ENCODE measurements at places on chromosomes 2 and 18.

- DNase-seq = no peak
Observed at GRCh38 chr2:218125626-218126080, at the start of gene CXCR2. TSS of gene CXCR2 (plus strand) at chr2:218126028. CDS start at chr2:218134802, 8,774 bp downstream.

DNA sequence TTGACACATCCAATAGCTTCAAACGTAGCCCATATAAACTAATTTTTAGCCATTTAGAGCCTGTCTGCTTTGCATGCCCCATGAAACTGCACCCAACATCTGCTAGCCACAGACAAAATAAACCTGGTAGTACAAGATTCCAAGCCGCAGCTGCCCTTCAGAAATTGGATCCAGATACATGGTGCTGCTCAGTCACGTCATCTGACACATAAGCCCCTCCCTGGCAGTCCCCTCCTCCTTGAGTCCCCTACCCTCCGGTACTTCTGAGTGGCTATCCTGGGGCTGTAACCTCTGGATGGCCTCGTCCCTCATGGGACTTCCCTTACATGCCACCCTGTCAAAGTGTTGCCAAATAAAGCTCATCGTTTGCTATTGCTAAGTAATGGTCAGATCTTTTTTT is 33.8 kb downstream of the PROC start:
- no peak for DNase-seq

DNA sequence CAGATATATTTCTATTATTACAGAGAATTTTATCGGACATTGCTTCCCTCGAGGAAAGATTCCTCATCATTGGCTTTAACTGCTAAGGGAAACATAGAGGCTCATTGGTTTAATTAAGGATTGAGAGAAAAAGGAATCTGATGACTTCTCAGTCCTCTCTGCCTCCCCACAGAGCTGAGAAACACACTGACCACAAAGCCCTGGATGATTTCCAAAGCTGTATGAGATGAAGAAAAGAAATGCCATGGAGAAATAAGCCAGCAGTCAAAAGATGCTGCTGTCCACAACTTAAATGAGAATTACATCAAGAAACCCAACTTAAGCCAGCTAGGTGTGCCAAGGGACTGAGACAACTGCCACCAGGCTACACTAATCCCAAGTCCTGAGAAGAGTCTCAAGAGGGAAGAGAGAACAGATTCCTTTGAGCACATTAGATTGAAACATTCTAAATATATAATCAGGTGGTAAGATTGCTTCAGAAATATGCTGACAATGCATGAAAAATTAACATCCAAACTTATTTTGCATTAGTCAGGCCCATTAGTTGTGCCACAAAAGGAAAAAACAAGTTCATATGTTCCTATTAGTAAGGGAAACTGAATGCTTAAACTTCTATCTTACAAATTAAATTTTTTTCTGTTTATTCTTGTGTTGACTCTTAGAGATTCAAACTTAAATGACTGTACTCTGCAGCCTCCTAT is 308.1 kb upstream of the CYRIA start:
- DNase-seq = no peak

- DNase-seq = no peak
Observed at GRCh38 chr2:222715742-222716141, 44.3 kb downstream of the MOGAT1 start.

GRCh38 chr18:31680433-31680811 is 4.0 kb downstream of the B4GALT6 start:
- DNase-seq = no peak

GRCh38 chr2:227865291-227865690 is 6.1 kb upstream of the DAW1 start:
- no peak for DNase-seq

GRCh38 chr2:41720331-41721251 is 327.2 kb upstream of the PKDCC start:
- DNase-seq = no peak

DNA sequence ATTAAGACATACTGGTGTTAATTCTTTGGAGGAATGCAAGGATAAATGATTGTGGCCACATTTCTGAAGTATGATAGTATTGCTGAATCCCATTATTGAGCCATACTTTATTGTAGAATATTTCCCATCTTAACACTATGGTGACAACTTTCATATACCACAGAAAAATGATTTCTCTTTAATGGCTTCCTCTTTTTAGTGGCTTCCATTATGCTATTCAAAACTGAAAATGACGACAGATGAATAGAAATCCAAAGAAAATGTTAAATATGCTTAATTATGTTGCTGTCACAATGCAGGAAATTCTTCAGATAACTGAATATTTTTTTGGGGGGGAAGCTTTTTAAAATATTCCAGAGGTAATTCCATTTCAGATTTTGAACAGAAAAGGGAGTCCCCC is 88.9 kb upstream of the TMEM200C start:
- no peak for DNase-seq

- DNase-seq = no peak
Observed at GRCh38 chr2:94956797-94957391, 68.6 kb upstream of the MAL start.

GRCh38 chr2:227724394-227725039 is at the start of gene SCYGR6:
TSS of gene SCYGR6 (minus strand) at chr2:227724757. CDS start at chr2:227724757, 0 bp downstream.
- no peak for DNase-seq

GRCh38 chr18:64872710-64873458 is 724.0 kb upstream of the LINC00305 start:
- no peak for DNase-seq

DNA sequence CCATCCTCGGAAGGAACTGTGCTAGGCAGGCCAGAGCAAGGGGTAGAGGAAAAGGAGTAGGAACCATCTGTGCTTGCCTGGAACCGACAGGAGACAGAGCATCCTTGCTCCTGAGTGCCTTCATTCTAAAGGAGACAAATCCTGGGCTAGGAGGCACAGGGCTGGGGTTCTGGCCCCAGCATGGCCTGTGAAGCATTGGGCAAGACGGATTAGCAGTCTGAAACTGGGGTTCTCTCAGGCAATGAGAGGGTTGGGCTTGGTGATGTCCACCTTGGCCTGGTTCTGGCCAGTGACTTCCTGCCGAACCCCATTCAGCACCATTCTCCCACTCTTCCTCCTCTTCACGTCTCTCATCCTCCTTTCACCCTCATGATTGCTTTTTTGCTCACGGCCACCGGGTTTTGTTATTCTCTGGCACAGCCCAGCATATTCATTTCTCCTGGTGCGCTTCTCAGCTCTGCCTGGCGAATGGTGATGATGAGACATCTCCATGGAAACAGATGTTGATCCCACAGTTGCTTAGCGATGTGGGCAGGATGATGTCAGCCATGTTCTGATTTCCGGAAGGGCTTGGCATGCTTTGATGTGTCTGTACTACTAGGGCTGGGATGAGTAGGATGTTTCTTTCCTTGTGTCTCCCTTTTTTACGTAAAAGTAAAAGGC is 127.7 kb downstream of the CAPN13 start:
- DNase-seq = no peak

GRCh38 chr2:216671081-216671411 is 24.3 kb downstream of the IGFBP5 start:
- DNase-seq = no peak

DNA sequence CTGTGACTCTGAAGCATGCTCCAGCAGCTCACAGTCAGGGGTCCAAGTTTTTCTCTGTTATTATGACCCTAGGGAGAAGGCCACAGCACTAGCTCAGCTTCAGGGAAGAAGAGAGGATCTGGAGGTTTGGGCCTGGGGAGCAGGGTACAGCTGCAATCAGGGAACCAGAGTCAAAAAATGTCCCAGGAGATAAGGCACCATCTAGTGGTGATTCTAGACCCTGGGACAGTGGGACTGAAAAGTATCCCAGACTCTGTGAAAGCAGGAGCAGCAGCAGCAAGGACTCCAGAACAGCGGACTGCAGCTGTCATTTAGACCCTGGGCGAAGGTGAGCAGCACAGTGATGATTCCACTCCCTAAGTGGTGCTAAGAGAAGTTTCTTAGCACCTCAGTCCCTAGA is 278.4 kb upstream of the DDX18 start:
- DNase-seq = no peak

DNA sequence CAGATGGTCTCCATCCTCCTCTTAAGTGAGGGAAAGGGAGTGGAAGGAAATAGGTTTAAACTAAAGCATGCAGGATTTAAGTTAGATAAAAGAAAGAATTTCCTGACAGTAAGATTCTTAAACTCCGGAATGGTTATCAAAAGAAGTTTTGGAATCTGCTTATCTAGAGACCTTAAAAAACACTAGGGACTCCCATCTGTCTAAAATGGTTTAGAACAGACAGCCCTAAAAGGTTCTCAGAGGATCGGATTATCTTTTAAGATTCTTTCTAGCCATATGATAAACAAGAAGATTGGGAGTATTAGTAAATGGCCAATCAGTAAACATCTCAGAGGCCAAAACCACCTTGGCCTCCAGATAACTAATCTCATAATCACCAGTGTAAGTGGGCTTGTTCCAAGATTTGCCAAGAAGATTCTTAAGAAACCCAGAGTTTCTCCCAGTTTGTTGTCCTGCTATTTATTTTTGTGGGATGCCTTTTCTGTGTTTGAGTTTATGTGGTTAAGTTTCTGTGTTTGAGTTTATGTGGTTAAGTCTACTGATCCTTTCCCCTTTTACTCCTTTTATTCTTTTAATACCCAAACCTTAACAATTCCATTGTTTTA is 314.9 kb upstream of the NRP2 start:
- no peak for DNase-seq

DNA sequence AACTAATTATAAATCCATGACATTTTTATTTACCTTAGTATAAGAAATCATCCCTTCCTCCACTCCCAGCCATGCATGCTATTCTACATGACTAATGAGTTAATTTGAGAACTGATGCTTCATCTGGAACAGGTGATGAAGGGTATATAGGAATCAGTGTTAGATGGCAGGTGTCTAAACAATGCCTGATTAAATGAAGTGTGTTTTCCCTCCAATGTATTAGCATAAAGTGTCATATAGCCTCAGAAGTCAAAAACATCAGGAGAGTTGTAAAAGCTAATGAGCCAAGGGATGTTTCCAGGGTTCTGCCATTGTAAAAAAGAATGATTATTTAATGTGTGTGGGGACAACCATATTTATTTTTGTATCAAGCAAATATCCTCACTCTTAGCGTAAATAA is 913.8 kb downstream of the DCC start:
- DNase-seq = no peak

DNA sequence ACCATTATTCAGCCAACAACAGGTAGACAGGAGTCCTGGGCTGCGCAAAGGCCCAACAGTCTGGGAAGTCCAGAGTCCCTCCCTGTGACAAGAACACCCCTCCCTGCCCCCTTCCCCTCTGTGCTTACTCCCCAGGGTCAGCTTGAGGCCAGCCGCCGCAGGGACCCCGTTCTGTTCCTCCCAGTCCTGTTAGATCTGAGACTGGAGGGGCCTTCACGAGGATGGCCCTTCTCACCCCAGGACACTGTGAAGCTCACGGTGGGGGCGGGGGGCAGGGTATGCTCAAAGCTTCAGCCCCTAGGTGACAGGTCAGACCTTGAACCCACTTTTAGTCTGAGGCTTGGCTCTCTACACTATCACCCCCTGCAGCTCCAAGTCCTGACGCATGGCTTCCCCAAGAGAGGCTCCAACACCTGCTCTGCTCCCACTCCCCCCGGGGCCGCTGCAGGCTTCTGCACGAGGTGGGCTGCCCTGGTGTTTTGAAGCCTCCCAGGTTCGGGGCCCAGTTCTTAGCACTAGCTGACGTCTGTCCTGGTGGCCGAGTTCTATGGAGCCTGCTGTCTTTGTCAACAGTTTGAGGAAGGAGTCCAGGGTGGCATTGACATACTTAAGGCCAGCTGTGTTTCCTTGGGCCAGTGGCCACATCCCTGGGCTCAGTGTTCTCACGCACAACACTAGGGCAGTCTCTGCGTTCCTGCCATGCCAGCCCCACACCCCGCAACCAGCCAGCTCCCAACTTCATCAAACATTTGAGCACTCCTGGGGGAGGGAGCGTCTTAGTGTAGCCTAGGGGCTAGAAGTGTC is 37.2 kb upstream of the HPCAL1 start:
- no peak for DNase-seq

DNA sequence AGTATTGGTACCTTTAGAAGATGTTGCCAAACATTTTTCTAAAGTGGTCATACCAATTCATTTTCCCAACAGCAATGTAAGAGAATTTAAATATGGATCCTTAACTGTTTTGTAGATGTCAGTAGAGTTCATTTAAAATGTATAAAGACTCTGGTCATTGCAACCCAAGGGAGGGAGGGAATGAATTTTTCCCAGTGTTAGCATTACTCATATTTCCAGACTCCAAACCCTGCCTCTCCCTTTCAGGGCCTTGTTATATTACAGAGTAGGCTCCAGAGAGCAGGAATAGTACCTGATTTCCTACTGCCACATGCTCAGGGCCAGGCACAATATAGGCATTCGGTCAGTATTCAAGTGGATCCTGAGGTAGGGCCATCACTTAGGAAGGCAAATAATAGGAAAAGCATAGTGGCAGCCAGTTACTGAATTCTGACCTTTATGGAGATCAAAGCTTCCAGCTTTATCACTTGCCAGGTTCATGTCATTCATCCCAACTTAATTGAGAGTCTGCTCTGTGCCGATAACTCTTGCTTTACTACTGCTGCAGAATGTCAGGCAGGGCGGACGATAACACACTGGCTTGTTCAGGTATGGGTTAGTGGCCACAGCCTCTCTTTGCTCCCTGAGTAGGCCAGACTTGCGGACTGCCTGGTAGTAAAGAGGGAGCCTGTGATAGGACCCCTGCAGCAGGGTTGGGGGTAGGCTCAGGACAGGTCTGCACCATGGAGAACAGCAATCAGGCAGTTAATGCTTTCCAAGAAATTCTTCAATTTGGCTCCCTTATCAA is 75.3 kb downstream of the OSBPL6 start:
- no peak for DNase-seq

DNA sequence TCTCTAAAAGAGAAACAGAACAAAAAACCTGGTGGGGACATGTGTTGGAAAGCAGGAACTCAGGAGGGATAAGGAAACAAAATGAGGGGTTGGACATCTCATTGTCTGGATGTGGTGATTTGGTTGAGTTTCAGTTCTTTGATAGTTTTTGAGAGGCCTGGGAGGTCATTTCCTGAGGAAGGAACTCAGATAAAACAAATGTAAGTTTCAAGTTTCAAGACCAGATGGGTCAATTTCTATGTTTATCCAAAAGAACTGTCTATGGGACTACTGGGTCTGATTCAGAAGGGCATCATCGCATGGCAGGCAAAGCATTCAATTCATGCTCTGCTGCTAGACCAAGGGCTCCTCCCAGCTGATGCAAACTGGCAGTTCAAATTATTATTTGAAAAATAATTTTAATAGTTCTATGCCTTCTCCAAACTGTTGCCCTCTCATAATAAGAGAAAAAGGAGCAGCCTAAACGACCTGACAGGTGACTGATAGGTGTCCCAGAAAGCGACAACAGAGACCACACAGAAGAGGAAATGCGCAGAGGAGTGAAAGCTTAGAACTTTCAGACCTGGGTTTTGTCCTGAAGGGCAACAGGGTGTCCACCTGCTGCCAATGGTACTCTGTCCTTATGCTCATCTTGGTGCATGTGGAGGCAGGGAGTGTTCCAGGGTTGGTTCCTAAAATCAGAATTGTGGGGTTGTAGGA is 39.3 kb upstream of the SH3RF3 start:
- no peak for DNase-seq

DNA sequence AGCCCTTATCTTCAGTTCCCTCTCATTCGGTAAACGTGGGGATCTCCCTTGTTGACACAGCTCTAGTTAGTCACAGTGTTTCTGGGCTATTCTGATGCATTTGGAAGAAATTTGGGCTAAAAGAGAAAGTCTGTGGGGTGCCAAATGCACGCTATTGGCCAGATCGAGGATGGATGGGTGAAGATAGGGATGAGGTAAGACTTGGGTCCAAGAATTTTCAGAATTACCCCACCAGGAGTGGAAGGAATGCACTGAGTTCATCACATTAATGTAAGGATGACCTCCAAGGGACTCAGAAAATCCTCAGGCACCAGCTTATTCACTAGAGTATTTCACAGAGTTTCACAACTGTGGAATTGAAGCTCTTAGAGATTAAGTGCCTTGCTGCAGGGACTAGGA is 49.3 kb downstream of the NRP2 start:
- no peak for DNase-seq

- no peak for DNase-seq
Observed at GRCh38 chr2:179580378-179581146, 280.9 kb downstream of the ZNF385B start.
